ENCODE measurements at places on chromosomes 2 and 18.

DNA sequence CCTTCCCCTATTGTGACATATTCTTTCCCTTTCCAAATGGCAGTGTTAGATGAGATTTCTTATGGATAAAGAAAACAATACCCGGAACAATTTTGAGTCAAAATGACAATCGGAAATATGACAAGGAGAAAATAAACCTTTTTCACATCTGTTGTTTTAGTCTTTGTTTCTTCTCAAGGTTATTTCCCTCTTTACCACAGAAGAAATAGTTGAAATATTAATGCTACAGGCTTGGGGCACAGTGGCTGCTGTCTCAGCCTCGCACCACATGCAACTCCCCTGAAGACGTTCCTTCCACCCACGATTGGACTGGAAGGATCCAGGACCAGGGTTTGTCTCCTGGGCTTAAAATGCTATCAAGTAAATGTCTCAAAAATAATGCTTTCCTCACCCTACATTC lies 77.6 kb downstream of the FHOD3 start:
- no peak for DNase-seq

DNA sequence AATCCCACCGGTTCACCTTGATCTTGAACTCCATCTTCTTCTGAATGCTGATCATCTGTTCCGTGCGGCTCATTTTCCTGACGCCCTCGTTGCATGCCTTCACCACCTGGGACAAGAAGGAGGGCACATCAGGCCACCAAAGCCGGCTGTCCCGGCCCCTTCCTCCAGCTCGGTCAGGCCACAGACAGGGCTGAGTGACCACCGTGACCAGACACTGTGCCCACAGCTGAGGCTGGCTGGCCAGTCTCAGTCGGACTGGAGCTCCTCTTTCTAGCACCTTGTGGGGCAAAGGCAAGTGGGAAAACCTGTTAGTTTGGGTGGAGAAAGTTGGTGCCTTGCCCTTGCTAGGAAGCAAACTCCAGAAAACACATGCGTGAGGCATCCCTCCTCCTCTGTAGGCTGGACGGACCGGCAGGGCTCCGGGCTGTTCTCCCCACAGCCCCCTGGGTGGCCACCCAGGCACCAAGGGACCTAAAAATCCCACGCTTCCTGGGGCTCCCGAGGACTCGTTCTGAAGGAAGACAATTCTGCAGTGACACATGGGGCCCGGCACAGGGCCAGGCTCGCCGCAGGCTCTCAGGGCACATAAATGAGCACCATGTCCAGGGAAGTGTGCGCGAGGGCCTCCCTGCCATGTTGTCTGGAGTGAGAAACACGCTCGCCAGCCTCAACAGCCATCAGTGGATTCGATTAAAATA lies 15.3 kb downstream of the SNORC start:
- no peak for DNase-seq

DNA sequence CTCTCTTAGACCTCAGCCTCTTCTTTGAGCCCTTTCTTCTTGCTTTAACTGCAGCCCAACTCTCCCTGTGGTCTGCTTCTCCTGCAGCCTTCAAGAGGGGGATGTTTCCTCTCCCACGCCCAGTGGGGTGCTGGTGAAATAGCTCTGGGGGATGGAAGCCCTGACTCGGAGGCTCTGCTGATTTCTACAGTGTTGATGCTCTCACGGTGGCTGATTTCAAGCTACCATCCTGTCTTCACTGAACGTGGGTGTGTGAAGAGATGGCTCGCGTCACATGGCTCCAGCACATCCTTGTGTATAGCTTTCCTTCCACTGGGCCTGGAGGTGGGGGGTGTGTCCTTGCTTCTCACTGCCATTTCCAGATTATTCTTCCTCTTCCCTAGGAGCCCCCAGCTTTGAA lies 20.0 kb downstream of the MPP4 start:
- no peak for DNase-seq

GRCh38 chr2:207226671-207227061 lies 60.9 kb upstream of the KLF7 start:
- no peak for DNase-seq

DNA sequence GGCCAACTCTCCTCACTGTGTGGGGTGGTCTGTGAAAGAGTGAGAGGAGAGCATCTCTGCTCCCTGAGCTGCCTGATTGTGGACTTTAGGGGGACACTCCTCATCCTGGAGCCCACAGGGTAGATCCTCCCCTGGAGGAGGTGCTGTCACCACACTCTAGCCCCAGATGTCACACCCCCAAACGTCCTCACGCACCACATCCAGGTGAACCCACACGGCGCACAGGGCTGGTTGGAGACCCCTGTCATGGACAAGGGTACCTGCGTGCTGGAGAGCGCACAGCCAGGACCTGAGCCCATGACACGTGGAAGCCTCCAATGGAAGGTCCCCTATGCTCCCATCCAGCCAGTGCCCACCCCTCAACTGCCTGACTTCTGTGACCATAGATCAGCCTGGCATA lies 10.5 kb downstream of the AGXT start:
- no peak for DNase-seq

GRCh38 chr2:31253356-31254131 lies 19.6 kb downstream of the EHD3 start:
- no peak for DNase-seq

DNA sequence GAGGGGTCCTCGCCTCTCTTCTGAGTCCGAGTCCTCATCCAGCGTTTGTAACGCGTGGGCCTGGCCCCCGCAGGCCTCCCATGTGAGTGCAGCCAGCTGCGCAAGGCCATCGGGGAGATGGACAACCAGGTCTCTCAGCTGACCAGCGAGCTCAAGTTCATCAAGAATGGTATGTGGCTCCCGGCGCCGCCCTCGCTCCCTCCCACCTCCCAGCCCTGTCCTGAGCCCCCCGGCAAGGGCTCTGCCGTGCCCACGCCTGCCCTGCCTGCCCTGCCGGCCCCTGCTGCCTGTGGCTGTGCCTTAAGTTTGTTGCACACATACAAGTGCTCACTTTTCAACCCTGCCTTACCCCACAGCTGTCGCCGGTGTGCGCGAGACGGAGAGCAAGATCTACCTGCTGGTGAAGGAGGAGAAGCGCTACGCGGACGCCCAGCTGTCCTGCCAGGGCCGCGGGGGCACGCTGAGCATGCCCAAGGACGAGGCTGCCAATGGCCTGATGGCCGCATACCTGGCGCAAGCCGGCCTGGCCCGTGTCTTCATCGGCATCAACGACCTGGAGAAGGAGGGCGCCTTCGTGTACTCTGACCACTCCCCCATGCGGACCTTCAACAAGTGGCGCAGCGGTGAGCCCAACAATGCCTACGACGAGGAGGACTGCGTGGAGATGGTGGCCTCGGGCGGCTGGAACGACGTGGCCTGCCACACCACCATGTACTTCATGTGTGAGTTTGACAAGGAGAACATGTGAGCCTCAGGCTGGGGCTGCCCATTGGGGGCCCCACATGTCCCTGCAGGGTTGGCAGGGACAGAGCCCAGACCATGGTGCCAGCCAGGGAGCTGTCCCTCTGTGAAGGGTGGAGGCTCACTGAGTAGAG lies 14.4 kb upstream of the ALLC start:
- no peak for DNase-seq

- DNase-seq = no peak
Observed at GRCh38 chr2:109384308-109385271, 229.2 kb downstream of the SEPTIN10 start.

- DNase-seq = no peak
Observed at GRCh38 chr18:34704823-34705222, 5.3 kb upstream of the DTNA start.

Data from activated T-cell treated with anti-CD3 and anti-CD28 coated beads for 4 hours (primary cell).